ENCODE measurements at places on chromosomes 7 and 10.
A peak's percentile ranks its signal among the peaks of the same experiment; 100 is the strongest.

- no peaks in the 10 kb centered on the region for H3K36me3 ChIP-seq
- no peak overlapping the region for H3K27ac ChIP-seq
- H3K4me3 ChIP-seq = no peak overlapping the region
- no peaks in the 10 kb centered on the region for H3K4me1 ChIP-seq
- no peak for DNase-seq
These were observed 696.8 kb upstream of the MBL2 start for GRCh38 chr10:53469383-53469782.

DNA sequence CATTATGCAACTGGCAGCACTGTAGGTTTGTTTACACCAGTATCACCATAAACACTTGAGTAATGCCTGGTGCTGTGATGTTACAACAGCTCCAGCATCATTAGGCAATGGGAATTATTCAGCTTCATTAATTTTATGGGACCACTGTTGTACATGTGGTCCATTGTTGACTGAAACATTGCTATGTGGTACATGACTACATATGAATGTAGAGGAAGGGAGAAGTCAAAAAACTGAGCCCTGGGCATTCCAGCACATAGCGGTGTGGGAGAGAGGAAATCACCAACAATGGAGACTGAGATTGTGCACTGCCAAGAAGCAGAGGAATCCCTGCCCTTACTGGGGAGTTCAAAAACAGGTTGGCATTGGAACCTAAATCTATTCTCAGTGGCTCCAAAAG, 89.0 kb downstream of the TRIM24 start:
- H3K4me3 ChIP-seq = no peak overlapping the region
- H3K27ac ChIP-seq = no peak overlapping the region
- peaks cover 48% of the 10 kb centered on the region for H3K36me3 ChIP-seq

GRCh38 chr10:6522230-6522629, 57.8 kb downstream of the PRKCQ start:
- no peaks in the 10 kb centered on the region for H3K36me3 ChIP-seq
- H3K4me1 ChIP-seq = no peaks in the 10 kb centered on the region
- H3K4me3 ChIP-seq = no peak overlapping the region

GRCh38 chr7:47654672-47655298, 72.9 kb upstream of the TNS3 start:
- H3K27ac ChIP-seq = peak overlapping the region; percentile 65
- H3K27me3 ChIP-seq = no peaks in the 10 kb centered on the region
- peaks cover 29% of the 10 kb centered on the region for H3K4me1 ChIP-seq
- H3K36me3 ChIP-seq = no peaks in the 10 kb centered on the region
- DNase-seq = no peak

- no peaks in the 10 kb centered on the region for H3K27me3 ChIP-seq
- no peak overlapping the region for H3K4me3 ChIP-seq
- no peaks in the 10 kb centered on the region for H3K36me3 ChIP-seq
These were observed 298.9 kb upstream of the PITRM1 start for GRCh38 chr10:3471472-3471871.

GRCh38 chr7:112987171-112987570, 99.5 kb downstream of the GPR85 start:
- peaks cover 33% of the 10 kb centered on the region for H3K4me1 ChIP-seq
- H3K27me3 ChIP-seq = no peaks in the 10 kb centered on the region
- peak overlapping the region; percentile 18 for H3K27ac ChIP-seq
- H3K4me3 ChIP-seq = no peak overlapping the region
- DNase-seq = no peak

- H3K27ac ChIP-seq = no peak overlapping the region
- no peaks in the 10 kb centered on the region for H3K27me3 ChIP-seq
- no peaks in the 10 kb centered on the region for H3K4me1 ChIP-seq
- no peaks in the 10 kb centered on the region for H3K36me3 ChIP-seq
- no peak for DNase-seq
- no peak overlapping the region for H3K4me3 ChIP-seq
These were observed 85.3 kb upstream of the YAE1 start for GRCh38 chr7:39480901-39481300.

GRCh38 chr10:12703126-12703525, 298.4 kb downstream of the CCDC3 start:
- H3K4me1 ChIP-seq = no peaks in the 10 kb centered on the region
- no peaks in the 10 kb centered on the region for H3K27me3 ChIP-seq
- DNase-seq = no peak
- no peaks in the 10 kb centered on the region for H3K36me3 ChIP-seq
- no peak overlapping the region for H3K4me3 ChIP-seq

DNA sequence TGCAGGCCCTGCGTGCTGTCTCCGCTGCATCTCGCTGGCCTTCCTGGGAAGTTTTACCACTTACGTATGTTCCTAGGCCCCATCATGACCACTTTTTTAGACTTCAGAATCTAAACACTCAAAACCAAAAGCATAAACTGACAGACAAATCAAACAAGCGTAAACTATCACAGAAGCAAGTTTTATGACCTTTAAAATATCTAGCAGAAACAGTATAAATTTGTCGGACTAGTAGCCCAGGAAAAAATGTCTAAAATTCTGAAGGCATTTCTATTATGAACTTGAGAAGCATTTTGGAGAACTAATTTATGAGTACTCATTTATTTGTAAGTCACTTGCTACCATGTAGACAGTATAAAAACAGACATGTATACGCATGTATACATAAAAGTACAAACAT, 10.6 kb downstream of the LRRC27 start:
- H3K4me1 ChIP-seq = no peaks in the 10 kb centered on the region
- DNase-seq = no peak
- H3K27ac ChIP-seq = no peak overlapping the region
- peaks cover 13% of the 10 kb centered on the region for H3K36me3 ChIP-seq
- no peak overlapping the region for H3K4me3 ChIP-seq

GRCh38 chr10:4062072-4062471, 277.1 kb upstream of the KLF6 start:
- H3K4me1 ChIP-seq = peaks cover 44% of the 10 kb centered on the region
- no peaks in the 10 kb centered on the region for H3K36me3 ChIP-seq
- H3K4me3 ChIP-seq = no peak overlapping the region
- no peaks in the 10 kb centered on the region for H3K27me3 ChIP-seq
- H3K27ac ChIP-seq = peak overlapping the region; percentile 87

DNA sequence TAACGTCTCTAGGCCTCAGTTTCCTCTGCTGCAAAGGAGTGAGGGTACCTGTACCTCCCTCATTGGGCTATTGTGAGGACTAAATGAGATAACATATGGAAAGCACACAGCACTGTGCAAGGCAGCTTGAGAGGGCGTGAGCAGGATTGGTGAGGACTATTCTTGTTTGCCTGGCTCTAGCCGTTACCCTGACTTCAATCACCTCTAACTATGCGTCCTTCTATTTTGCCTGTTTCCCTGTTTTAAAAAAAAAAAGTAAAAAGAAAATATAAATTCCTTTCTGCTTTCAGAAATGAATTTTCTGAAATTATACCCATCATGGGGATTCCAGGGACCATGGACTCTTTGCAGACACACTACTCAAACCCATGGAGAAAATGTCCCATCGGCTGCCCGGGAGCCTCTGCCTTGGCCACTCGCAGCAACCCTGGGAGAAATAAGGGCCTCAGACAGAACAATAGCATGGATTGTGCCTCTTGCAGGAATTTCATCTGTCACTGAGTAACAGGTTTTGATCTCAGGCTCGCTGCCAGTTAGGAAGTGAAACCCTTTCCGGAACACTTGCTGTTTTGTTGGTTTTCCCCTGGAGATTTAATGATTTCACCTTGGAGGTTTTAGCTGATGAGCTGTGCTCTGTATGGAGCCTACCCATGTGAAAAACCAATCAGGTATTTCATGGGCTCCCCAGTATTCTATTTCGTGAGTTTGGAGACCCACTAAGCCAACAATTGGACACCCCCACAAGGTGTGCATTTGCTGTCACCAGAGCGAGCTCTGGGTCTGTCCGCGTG, 55.6 kb downstream of the STEAP1B start:
- no peaks in the 10 kb centered on the region for H3K27me3 ChIP-seq
- H3K27ac ChIP-seq = no peak overlapping the region
- no peak overlapping the region for H3K4me3 ChIP-seq
- H3K36me3 ChIP-seq = no peaks in the 10 kb centered on the region

DNA sequence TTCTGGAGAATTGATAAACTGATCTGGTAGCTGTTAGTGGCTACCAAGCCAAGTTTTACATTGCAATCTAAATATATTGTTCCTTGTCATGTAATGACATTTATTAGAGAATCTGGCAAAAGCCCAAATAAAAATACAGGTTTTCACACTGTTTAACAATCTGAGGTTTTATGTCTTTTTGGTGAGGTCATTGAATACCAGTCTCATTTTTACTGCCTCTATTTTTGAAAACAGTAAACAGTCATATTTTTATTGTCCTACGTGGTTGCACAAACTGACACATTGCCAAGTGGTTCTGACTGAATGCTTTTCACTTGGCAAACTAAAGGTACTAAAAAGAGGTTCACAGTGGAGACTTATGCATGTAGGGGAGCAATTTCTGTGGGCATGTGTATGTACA, 157.5 kb downstream of the PRKG1 start:
- H3K27me3 ChIP-seq = no peaks in the 10 kb centered on the region
- H3K4me1 ChIP-seq = peaks cover 29% of the 10 kb centered on the region
- no peaks in the 10 kb centered on the region for H3K36me3 ChIP-seq
- no peak for DNase-seq
- peak overlapping the region; percentile 47 for H3K27ac ChIP-seq
- H3K4me3 ChIP-seq = no peak overlapping the region

DNA sequence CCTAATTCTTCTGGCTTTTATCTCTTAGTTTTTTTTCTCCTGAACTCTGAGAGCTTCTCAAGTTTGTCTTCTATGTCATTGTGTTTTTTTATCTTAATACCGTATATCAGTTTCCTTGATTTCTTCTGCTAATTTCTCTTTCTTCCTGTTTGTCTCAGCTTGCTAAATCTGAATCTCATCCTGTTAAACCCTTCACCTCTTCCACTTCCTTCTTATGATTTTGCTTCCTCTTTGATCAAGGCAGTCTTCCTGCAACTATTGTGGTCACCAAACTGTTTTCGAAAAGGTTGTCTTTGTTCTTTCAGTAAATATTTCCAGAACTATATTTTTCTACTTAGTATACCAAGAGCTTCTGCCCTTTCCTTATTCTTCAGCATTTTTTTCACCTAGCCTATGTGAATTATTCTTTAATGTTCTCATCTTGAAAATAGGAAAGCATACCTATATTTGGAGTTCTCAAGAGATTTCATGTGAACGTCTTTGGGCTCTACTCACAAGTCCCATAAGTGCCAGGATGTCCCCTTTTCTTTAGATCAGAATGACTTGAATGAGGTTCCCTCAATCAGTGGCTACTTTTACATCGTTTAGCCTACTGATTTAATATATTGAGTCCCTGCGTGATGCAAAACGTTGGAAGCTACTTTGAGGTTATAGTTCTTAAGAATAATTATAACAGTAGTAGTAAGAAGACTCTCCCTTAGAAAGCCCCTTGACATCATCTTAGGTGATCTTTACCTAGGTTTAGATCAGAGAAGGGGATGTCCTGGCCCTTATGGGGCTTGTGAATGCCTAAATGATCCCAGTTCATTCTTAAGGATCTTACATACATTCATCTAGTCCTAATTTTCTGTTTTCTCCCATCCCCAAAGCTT, 415.4 kb upstream of the AUTS2 start:
- DNase-seq = no peak
- no peaks in the 10 kb centered on the region for H3K36me3 ChIP-seq
- no peaks in the 10 kb centered on the region for H3K4me1 ChIP-seq
- H3K4me3 ChIP-seq = no peak overlapping the region

- H3K27me3 ChIP-seq = peaks cover 29% of the 10 kb centered on the region
- no peaks in the 10 kb centered on the region for H3K36me3 ChIP-seq
- no peaks in the 10 kb centered on the region for H3K4me1 ChIP-seq
- H3K27ac ChIP-seq = no peak overlapping the region
- no peak for DNase-seq
These were observed 66.4 kb downstream of the CDH23 start for GRCh38 chr10:71463111-71463510.

- no peaks in the 10 kb centered on the region for H3K4me1 ChIP-seq
- H3K36me3 ChIP-seq = no peaks in the 10 kb centered on the region
- H3K27ac ChIP-seq = no peak overlapping the region
- no peaks in the 10 kb centered on the region for H3K27me3 ChIP-seq
- no peak overlapping the region for H3K4me3 ChIP-seq
These were observed 132.4 kb downstream of the FAM53B start for GRCh38 chr10:124611738-124612137.
